NCI-H774 (cell line): ENCODE measurements at places on chromosomes 3 and 15.

DNA sequence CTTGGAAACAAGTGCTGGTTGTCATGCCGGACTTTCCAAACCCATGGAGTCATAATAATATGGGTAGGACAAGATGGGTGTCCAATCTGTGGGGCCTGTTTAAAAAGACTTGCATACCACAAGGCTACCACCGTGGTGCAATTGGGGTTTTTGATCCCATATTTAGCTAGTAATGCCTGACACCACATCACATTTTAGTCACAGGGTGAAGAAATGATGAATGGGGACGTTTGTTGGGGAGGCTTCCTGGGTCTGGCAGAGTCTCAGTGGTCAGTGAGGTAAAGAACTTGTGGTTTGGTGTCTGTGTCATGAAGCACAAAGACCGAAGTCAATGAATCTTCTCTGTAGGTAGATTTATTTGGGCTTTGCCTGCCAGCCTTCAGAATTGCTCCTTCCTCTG, 31.0 kb downstream of the P3H2 start:
- DNase-seq, result no peak

- DNase-seq, result no peak
Observed at GRCh38 chr15:64337761-64338160, 18.2 kb downstream of the CSNK1G1 start.

DNA sequence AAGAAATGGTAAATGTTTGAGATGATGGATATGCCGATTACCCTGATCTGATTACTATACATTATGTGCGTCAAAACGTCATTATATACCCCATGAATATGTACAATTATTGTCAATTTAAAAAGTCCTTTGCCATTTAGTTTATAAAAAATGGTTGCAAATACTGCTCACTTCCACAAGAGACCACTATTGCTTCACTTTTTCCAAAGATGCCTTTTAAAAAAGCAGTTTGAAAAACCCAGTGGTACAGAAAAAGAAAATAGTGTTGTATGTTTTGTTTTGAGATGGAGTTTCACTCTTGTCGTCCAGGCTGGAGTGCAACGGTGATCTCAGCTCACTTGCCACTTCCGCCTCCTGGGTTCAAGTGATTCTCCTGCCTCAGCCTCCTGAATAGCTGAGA, 39.3 kb downstream of the EDEM1 start:
- no peak for DNase-seq

DNA sequence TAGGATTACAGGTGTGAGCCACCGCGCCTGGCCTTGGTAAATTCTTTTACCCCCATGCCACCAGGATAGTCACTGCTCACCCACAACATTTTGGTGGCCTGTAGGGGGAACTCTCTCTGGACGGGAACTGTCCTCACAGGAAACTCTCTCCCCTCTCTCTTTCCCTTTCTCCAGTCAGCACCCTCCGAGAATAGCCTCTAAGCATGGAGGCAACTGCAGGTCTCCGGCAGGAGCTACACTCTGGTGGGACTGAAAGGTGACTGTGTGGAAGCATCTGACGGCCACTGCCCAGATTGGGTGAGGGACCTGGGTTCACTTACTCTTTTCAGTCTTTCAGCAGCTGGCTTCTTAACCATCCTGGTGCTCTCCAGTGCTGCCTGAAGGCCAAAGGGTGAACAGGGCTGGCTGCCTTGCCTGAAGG, 21.3 kb downstream of the TRANK1 start:
- no peak for DNase-seq

DNA sequence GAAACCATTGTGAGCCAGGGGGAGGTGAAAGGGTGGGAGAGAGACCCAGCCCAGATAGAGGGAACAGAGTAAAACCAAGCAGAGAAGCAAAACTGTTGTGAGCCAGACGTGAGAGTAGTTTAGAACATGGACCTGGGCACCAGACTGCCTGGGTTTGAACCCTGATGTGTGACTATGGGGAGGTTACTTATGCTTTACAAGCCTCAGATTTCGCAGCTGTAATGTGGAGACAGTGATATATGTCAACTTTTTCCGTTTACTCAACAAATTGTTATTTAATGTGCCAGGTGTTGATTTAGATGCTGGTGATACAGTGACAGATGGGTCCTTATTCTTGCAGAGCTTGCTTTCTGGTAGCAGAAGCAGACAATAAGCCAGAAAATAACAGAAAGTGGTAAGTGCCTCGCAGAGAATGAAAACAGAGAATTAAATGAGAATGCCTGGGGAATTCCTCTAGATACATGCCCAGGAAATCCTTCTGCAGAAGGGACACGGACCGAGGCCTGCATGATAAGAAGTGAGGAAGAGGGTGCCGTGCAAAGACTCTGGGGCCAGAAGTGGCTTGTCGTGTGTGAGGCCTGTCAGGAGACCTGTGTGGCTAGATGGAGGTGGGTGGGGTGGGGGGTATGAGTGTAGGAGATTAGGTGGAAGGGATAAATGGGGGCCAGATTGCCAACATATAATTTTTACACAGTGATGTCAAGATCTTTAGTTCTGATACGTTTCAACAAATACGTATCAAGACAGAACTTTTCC, 15.0 kb downstream of the KAT2B start:
- no peak for DNase-seq

DNA sequence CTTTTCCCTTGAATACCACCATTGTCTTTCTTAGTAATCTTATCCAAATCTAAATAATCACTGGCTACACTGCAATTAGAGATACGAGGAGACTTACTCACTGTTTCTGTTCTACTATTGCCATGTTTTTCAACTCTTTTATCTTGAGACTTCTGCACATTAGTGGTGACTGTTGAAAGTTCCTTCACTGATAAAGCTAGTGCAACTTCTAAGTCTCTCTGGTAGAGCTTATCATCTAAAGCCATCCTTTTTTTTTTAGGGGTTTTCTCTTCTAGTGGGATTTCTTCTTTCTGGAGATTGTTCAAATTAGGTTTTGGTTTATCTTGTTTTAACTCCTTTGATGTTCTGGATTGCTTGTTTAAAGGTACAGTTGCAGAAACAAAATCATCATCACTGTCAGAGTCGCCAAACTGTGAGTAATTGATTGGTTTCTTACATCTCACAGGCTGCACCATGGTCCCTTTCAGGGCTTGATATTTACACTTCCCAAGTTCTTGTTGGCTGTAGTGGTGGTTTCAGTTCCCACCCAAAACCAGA, 37.7 kb downstream of the NCK1 start:
- DNase-seq, result no peak

DNA sequence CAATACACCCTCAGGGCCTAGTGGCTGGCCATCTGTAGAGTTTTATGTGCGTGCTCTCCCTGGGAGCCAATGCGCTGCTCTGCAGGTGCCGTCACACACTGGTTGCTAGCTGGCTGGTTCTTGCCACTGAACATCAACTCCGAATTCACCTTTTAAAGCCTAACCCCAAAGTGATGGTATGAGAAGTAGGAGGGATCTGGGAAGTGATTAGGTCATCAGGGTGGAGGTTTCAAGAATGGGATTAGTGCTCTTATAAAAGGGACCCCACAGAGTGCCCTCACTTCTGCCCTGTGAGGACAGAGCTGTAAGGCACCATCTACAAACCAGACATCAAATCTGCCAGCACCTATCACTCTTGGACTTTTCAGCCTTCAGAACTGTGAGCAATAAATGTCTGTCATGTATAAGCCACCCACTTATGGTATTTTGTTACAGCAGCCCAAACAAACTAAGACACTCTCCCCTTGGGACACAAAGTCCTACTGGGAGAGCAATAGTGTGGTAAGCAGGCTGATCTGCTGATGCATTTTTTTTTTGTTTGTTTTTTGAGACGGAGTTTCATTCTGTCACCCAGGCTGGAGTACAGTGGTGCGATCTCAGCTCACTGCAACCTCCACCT, 20.3 kb downstream of the RGMA start:
- no peak for DNase-seq

DNA sequence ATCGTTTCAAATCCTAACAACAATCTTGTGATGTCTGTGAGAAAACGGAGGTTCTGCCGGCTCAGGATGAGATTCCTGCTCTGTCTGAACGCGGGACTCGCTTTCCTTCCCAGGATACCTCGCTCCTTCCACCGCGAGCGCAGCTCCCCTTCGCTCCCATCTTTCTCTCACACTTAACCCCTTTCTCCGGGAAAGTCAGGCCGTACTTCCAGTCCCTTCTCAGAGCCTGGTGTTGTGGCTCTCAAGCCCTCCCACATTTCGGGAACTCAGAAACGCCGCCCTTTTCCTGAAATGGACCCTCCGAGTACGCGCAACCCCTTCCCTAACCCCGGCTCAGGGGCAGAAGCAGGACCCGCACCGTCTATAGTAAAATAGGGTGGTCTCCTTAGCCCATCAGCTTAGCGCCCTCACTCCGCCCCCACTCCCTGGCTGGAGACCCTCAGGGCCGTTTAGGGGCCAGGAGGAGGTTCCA, 378 bp upstream of the FEM1B start:
- DNase-seq, result peak; percentile 57

- DNase-seq, result no peak
Observed at GRCh38 chr15:76664895-76665294, 240.2 kb downstream of the SCAPER start.

GRCh38 chr3:141049681-141050080, 1.5 kb upstream of the SPSB4 start:
- DNase-seq, result no peak

GRCh38 chr3:159978353-159978752, 10.3 kb upstream of the IL12A start:
- DNase-seq, result no peak

- no peak for DNase-seq
Observed at GRCh38 chr3:164918905-164919304, 159.4 kb downstream of the SI start.

- no peak for DNase-seq
Observed at GRCh38 chr15:36438499-36438898, 140.9 kb upstream of the CDIN1 start.

GRCh38 chr3:133930341-133930933, 34.8 kb upstream of the RAB6B start:
- peak; percentile 9 for DNase-seq

DNA sequence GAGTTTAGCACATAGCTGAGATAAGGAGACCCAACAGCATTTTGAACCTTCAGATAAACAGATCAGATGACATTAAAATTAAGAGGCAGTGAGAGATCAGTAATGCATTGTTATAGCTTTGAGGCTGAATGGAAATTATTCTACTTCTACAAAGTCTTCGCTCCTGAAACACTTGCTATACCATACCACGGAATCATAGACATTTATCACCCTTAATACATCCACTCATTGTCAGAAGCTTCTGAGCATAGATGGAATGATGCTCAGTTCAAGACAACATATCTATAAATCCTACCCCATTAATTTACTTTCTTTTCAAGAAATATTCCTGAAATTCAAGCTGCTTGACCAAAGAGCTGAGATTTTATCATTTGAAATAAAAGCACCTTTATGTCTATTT, 266.7 kb downstream of the C3orf38 start:
- no peak for DNase-seq

DNA sequence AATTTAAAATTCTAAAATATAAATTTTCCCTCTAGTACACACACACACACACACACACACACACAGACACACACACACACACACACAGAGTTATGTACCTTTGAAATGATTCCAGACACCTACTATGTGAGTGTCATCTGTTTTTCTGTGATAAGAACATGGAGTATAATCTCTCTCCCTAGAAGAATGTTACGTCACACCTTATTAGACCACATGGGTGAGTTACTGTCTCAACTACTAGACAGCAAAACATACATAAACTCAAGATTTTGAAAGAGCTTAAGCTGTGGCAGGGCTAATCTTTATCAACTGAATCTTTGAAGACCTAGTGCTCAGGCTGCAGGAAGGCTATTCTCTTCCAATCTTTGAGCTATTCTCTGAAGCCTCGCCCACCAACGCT, 385.9 kb upstream of the BCHE start:
- DNase-seq, result no peak

GRCh38 chr3:126837773-126838172, 133.7 kb downstream of the CHCHD6 start:
- no peak for DNase-seq

DNA sequence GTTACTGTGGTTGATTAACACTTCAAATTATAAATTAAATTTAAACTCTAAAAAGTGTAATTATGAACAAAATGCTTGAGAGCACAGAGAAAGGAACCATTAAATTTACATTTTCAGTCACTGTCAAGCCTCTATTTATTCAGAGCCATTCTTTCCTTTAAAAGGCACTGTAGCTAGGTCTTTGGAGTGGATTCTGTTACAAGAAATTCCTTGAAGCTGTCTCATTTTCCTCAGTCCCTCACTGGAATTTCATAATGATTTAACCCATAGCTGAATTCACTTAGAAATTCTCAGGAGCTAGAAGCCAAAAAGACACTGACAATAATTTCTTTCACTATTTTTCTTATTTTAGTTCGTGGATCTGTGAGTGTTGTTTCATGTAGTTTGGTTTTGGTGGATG, 81.2 kb upstream of the TCF12 start:
- no peak for DNase-seq

GRCh38 chr3:43361077-43361476, 74.7 kb downstream of the SNRK start:
- DNase-seq, result no peak

DNA sequence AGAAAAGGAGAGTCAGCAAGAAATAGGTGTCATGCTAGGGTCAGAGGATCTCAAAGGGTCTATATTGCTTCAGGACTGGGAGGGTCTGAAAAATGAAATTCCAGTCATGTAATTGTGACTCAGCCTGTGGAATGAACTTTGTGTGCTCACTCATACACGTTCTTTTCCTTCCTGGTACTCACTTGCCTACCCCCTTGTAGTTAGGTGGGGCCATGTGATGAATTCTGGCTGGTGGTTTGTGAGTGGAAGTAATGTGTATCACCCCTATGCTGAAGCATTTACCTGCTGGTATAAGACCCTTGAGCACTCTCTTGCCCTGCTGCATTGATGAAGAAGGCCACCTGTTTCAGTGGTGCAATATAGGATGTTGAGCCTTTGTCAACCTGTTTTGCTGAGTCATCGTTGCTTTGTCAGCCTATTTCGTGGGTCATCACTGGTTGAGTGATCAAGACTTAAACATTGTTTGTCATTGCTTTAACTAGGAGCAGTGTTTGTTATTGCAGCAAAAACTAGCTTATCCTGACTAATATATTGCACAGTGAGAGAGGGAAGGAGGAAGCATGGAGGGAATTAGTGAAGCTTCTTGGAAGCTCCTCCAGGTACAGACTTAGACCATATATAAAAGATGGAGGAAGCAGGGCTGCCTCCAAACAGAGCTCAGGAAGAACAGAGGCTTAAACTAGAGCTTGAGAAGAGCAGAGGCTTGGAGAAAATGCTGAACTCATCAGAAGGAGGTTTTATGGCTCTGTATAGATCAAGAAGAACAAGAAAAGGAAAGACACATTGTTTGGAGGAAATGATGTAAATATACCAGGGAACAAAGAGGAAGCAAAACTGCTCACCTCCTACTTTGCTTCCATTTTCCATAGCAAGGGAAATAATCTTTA, 28.9 kb downstream of the TLNRD1 start:
- DNase-seq, result no peak
